Smooth muscle cell of the brain vasculature (primary cell): ENCODE measurements at places on chromosomes 3 and 15.

DNA sequence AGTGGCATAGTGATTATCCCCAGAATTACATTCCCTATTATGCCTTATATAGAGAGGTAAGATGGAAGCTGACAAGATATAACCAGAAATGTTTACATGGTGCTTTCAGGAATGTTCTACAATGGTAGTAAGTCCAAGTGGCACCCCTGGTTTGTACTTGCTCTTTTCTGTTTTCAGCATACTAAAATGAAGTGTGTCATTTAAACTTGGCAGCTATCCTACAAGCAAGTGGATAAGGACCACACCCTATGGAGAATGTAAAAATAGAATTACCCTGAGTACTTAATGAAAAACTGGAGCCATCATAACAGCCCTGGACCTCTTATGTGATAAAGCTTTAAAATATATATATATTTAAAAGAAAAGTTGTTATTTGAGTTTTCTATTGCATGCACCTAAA lies 1012.7 kb upstream of the CADM2 start:
- DNase-seq = no peak

DNA sequence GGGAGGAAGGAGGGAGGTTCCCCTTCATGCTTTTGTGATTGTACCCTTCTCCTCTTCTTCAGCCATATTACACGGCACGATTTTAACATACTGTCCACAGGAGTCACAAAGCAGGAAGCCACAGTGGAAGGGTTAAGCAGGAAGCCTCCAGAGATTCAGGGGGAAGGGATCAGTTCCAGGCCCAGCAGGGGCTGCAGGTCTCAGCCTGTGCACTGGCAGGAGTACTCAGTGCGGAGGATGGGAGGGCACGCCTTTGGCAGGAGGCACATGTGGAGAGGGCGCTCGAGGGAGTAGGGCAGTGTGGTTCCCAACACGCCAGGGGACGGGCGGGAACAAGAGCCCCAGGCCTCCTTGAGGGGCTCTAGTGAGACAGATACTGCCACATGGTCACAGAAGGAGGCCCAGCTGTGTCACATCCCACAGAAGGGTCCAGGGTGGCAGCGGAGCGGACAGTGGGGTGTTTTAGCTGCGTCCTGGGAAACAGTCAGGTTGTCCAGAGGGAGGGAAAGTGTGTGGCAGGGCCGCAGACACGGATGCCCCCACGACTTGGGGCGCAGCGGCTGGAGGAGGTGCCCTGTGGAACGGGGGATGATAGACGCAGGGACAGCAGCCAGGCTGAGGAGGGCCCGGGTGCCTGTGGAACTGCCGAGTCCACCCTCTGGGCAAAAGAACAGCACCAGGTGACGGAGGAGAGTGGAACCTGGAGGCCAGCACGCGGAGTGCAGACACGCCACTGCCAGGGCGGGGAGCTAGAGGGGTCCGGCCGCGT lies 77.5 kb downstream of the CHSY1 start:
- DNase-seq = no peak

DNA sequence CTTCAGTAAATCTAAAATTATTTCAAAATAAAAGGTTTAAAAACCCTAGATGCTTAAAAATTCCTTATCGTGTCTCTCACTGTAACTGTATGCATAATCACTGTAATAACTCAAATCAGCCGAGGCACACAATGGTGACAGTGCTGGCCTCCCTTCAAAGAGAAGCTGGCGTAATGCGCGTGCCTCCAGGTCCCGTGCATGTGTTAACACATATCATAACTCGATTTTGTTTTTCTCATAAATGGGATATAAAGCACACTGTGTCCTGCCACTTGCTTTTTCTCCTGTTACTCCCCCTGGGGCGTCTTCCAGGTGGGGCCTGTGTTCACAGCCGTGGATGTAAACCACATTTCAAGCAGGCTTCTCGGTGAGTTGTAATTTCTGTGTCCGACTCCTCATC lies 56.0 kb downstream of the TPRA1 start:
- no peak for DNase-seq

- DNase-seq = no peak
These were observed 42.5 kb downstream of the EPHB3 start for GRCh38 chr3:184604039-184604601.

DNA sequence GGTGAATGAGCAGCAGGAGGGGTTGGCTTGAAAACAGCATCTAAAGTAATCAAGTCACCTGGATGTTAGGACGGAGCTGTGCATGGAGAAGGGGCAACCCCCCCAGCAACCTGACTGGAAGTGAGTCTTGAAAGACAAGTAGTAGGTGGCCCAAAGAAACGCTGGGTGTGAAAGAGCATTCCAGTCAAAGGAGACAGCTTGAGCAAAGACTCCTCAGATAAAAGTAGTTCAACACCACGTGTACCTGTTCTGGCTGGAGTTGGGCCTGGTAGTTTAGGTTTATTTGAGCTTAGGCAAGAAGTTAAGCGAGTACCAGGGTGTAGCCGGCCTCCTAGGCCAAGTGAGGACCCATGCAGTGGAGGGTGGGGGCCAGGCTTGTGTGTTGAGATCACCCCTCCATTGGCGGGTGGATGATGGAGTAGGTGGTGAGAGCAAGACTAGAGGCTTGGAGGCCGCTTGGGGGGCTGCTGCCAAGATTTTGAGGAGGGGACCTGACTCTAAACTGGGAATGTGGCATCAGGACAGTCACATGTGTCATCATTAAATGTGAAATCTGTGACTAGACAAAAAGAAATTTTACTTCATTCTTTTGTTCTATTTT lies 61.3 kb downstream of the ABHD2 start:
- no peak for DNase-seq

GRCh38 chr15:90840954-90841353 lies 27.4 kb upstream of the FURIN start:
- DNase-seq = no peak

DNA sequence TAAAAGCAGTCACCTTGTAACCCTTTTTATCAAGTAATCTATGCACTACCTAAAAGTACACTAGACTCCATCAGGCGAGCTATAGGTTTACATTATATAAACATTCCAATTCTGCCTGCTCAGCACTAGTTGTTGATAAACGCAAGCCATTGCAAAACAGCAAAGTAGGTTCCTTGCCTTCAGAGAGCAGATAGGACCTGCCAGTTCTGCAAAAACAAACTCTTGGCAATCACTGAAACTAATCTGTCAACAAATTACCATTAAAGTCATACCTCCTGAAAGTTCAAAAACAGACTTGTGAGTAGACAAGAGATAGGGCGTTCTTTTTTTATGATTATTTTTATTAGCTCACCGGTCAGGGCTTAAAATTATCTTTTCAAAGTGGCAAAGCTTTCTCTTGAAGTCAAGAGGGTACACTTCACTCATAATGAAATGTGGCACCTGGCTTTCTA lies 392.5 kb downstream of the FOXP1 start:
- DNase-seq = no peak

- DNase-seq = no peak
These were observed 179.7 kb upstream of the NDN start for GRCh38 chr15:23866832-23867231.

DNA sequence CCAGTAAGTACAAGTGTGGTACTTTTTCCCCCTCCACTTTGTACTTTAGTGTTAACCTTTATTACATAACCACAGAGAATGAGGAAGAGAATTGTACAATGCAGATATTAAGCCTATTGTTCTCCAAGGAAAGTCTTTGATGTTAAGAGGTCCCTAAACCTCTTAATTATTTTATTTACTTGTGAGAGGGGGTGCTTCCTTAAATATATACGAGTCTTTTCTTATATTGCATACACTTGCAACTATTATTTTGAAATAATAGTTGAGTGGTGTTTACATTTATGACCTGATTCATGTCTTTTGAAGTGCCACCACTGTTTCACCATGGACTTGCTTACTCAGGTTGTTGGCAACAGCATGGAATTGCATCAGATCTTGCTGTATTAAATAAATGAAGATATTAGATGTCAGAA lies 10.1 kb downstream of the USP3 start:
- DNase-seq = no peak

DNA sequence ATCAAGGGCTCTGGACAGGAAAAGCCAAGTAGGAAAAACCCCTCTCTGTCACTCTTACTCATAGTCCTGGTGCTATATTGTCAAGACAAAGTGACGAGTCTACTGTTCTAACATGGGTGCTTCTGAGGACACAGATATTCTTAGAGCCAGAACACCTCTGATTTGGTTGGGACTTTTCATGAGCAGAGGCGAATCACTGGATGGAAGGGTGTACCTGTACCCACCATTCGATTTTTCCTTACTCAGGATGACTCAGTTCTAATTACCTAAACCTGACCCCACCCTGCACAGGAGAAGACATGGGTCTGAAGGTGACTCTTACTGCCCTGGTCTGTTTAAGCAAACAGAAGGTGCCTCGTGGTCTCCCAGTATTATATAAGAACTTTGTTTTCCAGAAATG lies 58.5 kb downstream of the ABCC5 start:
- DNase-seq = no peak
